ENCODE measurements at places on chromosomes 6 and 20. TPM values are rescaled to one million over a fixed set of nuclear protein-coding genes. Genes with fewer than 3 reads are reported as not detected.

GRCh38 chr6:38988736-38989449 lies 59.7 kb upstream of the GLP1R start:
- H3K27me3 ChIP-seq: peaks cover 9% of the 10 kb centered on the region
- no peaks in the 10 kb centered on the region for H3K4me1 ChIP-seq
- H3K27ac ChIP-seq: no peak overlapping the region
- no peak overlapping the region for H3K4me3 ChIP-seq
- DNase-seq: no peak

GRCh38 chr6:158353883-158354877 lies 41.9 kb downstream of the TULP4 start:
- no peak overlapping the region for H3K27ac ChIP-seq
- H3K36me3 ChIP-seq: no peaks in the 10 kb centered on the region
- no peaks in the 10 kb centered on the region for H3K4me1 ChIP-seq
- no peak overlapping the region for H3K4me3 ChIP-seq
- no peaks in the 10 kb centered on the region for H3K27me3 ChIP-seq

DNA sequence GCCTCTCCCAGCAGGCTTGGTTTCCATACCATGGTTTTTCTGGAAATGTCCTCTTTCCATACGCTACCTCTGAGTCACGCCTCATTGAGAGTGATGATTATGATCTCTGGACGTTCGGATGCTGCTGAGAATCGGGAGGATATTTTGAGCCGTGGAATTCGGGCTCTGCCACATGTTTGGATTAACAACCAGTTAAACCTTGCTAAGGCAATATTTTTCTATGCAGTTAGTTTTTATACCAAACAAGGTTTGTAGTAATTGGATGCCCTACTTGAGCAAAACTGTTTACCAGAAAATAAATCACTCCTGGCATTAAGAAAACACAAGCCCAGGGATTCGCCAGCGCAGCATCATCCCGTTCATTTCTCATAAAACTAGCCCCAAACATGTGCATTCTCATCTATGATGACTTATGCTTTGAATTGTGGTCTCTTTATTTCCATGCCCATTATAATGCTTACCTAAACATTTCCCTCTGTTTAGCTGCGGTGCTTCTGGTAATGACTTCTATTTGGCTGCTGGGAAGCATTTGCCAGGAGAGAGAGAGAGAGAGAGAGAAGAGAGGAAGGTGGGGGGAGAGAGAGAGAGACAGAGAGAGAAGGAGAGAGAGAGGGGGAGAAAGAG lies 198.9 kb downstream of the CLIC5 start:
- peaks cover 10% of the 10 kb centered on the region for H3K27me3 ChIP-seq
- no peaks in the 10 kb centered on the region for H3K36me3 ChIP-seq
- H3K27ac ChIP-seq: no peak overlapping the region
- no peak for DNase-seq
- H3K4me1 ChIP-seq: no peaks in the 10 kb centered on the region
- H3K4me3 ChIP-seq: no peak overlapping the region

GRCh38 chr6:132011582-132011981 lies 60.4 kb upstream of the CCN2 start:
- H3K36me3 ChIP-seq: no peaks in the 10 kb centered on the region
- no peaks in the 10 kb centered on the region for H3K27me3 ChIP-seq

- no peak overlapping the region for H3K27ac ChIP-seq
- DNase-seq: no peak
- H3K4me3 ChIP-seq: no peak overlapping the region
- no peaks in the 10 kb centered on the region for H3K4me1 ChIP-seq
- no peaks in the 10 kb centered on the region for H3K27me3 ChIP-seq
These were observed 81.3 kb upstream of the LAMA2 start for GRCh38 chr6:128801621-128802020.

DNA sequence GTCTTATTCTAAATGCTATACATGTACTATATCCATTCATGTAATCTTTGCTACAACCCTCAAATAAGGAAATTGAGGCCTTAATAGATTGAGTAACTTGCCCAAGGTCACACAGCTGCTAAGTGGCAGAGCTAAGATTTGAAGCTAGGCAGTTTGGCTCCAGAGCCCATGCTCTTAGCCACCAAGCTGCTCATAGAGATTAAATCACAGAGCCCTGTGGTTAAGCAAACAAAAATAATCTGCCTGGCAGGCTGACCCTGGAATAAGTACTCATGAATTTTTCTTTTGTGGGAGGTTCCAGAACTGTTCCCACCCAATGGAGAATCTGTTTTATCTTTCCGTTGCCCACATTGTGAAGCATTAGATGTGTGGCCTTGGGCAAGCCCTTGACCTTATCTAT lies 7.4 kb downstream of the AAR2 start:
- no peak for DNase-seq
- 0 out of 2 replicates have a peak, but pooled peaks cover 4% of the 10 kb centered on the region for H3K4me1 ChIP-seq
- peaks cover 26% of the 10 kb centered on the region for H3K36me3 ChIP-seq
- no peak overlapping the region for H3K4me3 ChIP-seq

GRCh38 chr6:88177961-88178464 lies 11.9 kb upstream of the CNR1 start:
- DNase-seq: no peak
- H3K4me1 ChIP-seq: no peaks in the 10 kb centered on the region
- no peaks in the 10 kb centered on the region for H3K27me3 ChIP-seq
- no peak overlapping the region for H3K27ac ChIP-seq
- H3K4me3 ChIP-seq: no peak overlapping the region
- no peaks in the 10 kb centered on the region for H3K36me3 ChIP-seq

The SLC32A1 gene
- not detected for total RNA-seq

The BPIFA1 gene
- total RNA-seq: not detected
